NCI-H345 (cell line): ENCODE measurements at places on chromosomes 4 and X.
A peak's percentile ranks its signal among the peaks of the same experiment; 100 is the strongest.

- no peak for DNase-seq
Observed at GRCh38 chrX:2502120-2502667, 1.4 kb upstream of the DHRSX start.

DNA sequence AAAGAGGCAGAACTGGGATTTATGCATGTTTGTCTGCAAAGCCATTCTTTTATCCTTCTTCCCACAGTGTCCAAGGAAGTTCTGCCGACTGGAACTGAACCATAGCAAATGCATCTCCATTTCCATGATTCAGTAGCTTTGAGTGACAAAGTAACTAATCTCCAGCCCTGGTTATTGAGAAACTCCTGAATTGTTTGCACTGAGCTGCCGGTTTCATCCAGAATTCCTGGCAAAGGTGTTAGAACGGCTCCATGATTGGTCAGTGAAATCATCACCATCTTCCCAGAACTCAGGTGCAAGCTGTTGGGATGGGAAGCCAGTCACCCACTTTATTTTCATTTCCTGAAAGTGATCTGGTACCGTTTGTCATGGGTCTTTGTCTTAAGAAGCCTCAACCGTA lies 47.0 kb upstream of the SLC34A2 start:
- DNase-seq, result no peak

GRCh38 chr4:74133786-74134499 lies 24.0 kb upstream of the MTHFD2L start:
- DNase-seq, result peak; percentile 69

- DNase-seq, result no peak
Observed at GRCh38 chrX:74426071-74426470, 4.8 kb downstream of the SLC16A2 start.

DNA sequence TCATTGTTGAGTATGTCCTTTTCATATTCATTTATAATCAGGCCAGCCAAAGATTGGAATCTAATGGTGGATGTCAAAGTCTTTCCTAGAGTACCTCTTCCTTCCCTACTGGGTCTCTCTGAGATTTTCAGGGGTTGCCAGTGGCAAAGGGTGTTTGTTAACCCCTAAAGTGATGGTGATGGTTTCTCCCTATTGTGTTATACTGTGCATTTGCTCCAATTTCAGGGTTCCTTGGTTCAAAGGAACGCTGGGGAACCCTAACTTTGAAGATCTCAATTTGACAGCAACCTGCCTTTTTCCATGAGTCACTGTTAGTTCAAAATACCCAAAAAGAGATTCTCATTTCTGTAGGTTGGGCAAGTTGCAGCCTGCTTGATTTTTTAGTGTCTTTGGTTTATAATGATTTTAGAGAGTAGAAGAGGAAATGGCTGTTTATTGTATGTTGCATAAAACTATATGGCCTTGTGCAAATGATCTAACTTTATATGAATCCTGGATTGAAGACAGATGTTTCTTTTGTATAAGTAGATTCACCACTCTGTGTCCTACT lies 23.0 kb downstream of the GAB1 start:
- no peak for DNase-seq

DNA sequence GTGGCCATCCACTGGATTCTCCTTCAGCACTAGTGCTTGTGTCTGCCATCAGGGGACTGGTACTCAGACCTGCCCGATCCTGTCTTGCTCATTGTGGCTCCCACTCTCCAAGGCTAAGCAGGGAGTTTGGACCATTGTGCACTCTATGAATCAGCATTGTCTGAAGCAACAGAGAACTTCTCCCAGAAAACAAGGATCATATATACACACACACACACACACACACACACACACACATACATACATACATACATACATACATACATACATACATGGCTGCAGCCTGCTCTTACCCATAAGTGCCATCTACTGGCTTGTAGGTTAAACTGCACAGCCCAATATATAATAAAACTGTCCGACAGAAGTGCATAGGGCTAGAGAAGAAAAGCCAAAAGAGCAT lies 345.3 kb upstream of the LCORL start:
- peak; percentile 18 for DNase-seq

- no peak for DNase-seq
Observed at GRCh38 chrX:30327762-30328161, 18.6 kb upstream of the NR0B1 start.

GRCh38 chrX:18377796-18378195 lies 23.3 kb upstream of the SCML2 start:
- DNase-seq, result peak; percentile 33

- no peak for DNase-seq
Observed at GRCh38 chrX:22278375-22278774, 5.7 kb downstream of the CBLL2 start.

GRCh38 chr4:22787753-22788375 lies 95.1 kb downstream of the GBA3 start:
- no peak for DNase-seq

- DNase-seq, result no peak
Observed at GRCh38 chr4:166838975-166839614, 395.2 kb downstream of the SPOCK3 start.

GRCh38 chr4:127249066-127249766 lies 383.5 kb upstream of the INTU start:
- DNase-seq, result no peak

- DNase-seq, result no peak
Observed at GRCh38 chr4:23039818-23040217, 347.1 kb downstream of the GBA3 start.

DNA sequence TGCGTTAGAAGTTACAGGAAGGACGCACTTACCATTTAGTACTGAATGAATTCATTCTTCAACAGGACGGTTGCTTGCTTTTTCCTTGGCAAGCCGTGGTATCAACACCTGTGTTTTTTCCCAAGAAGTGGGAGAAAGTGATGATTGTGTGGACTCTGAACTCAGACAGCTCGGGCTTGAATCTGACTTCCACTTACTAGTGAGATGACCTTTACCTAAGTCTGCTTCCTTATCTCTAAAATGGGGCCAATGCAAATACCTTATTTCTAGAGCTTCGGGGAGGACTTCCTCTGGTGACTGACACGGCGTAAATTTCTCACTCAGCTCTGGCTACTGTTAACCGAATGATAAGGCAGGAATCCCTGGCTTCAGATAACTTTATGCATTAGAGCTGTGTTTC lies 146.8 kb upstream of the RBPJ start:
- no peak for DNase-seq

DNA sequence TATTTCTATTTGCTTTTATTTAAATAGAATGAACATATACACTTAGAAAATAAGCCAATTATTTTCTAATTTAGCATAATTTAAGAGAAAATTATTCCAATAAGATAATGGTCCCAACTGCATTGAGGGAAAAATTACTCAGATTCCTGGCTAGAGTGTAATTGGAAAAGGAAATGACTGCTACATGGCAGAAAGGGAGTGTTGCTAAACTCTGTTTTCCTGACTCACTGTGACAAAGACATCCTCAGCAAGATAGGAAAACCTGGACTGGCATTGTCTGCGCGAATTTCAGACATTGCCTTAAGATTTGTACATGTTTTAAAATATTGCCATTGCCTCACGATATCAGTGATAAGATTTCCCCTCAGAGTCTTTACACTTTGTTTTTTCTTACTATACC lies 8.2 kb downstream of the TNIP3 start:
- no peak for DNase-seq

GRCh38 chr4:8538076-8538702 lies 42.0 kb upstream of the GPR78 start:
- no peak for DNase-seq

DNA sequence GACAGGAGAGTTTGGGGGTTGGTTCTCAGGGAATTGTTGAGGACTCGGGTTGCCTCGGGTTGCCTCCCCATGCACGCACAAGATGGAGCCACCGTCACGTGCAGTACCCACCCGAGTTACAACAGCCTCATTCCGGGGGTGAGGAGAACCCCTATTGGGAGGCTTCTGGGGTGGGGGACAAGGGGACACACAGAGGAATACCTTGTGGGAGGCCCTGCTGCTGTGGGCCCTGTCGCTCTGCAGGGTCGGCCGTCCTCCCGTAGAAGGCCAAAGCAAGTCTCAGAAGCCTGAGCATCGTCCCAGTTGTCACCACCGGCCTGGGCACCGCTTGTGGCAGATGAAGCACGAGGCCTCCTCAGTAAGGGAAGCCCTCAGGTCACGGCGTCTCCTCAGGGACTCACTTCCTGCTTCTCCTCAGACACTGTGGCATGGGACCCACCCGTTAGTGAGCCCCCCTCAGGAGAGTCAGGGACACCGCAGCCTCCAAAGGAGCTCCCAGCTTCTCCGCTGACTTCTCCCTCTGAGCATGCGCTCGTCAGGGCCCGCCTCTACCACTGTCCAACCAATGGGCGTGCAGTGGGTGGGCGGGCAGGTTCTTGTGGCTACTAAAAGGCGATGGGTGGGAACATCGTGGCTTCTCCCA lies at the start of gene CT55:
Gene CT55, minus strand, starts transcription at position 522 of the 643 bp plus-strand sequence. Its CDS starts 227 bp downstream, at position 295.
- no peak for DNase-seq

GRCh38 chrX:118493016-118493415 lies 2.6 kb upstream of the DOCK11 start:
- no peak for DNase-seq

GRCh38 chr4:112153211-112153791 lies 8.0 kb downstream of the FAM241A start:
- DNase-seq, result no peak

- no peak for DNase-seq
Observed at GRCh38 chr4:48710446-48711209, 69.5 kb downstream of the FRYL start.

GRCh38 chr4:42119886-42120285 lies 32.6 kb downstream of the BEND4 start:
- no peak for DNase-seq

GRCh38 chr4:99091216-99091575 lies 2.6 kb upstream of the ADH5 start:
- DNase-seq, result no peak

DNA sequence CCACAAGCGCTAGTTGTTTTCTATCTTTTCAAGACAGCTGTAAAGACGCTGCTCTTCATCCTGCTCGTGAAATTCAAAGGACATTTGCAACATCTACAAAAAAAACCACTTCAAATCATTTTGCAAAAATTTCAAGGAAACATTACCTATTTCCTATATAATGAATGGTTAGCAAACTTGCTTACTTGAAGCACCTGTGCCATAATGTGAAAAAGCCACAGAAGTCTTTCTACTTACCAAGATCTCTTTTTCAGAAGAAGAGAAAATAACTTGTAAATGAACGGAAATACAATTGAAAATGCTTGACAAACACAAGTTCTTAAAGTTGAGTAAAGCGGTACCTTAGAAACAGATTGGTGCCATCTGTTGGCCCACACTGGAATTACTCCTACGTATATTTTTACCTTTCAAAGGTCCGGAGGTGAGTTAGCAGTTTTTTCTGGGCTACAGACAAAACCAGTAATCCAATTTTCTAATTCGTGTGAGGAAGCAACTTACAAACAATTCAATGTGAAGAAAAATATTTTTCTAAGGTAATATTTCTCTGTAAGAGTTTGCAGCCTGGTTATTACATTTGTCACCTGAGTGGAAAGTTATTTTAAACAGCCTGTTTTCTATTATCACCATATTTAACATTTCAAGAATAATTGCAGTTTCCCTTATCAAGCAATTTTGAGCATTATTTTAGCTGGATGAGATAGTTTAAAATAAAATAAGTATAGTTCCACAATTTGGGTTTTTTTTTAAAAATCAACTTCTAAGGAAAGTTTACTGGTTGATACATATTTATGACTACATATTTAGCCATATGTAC lies at the start of gene TLR6:
Gene TLR6, minus strand, starts transcription at position 294 of the 814 bp plus-strand sequence. CDS start 27,344 bp downstream, outside the sequence.
- peak; percentile 61 for DNase-seq

DNA sequence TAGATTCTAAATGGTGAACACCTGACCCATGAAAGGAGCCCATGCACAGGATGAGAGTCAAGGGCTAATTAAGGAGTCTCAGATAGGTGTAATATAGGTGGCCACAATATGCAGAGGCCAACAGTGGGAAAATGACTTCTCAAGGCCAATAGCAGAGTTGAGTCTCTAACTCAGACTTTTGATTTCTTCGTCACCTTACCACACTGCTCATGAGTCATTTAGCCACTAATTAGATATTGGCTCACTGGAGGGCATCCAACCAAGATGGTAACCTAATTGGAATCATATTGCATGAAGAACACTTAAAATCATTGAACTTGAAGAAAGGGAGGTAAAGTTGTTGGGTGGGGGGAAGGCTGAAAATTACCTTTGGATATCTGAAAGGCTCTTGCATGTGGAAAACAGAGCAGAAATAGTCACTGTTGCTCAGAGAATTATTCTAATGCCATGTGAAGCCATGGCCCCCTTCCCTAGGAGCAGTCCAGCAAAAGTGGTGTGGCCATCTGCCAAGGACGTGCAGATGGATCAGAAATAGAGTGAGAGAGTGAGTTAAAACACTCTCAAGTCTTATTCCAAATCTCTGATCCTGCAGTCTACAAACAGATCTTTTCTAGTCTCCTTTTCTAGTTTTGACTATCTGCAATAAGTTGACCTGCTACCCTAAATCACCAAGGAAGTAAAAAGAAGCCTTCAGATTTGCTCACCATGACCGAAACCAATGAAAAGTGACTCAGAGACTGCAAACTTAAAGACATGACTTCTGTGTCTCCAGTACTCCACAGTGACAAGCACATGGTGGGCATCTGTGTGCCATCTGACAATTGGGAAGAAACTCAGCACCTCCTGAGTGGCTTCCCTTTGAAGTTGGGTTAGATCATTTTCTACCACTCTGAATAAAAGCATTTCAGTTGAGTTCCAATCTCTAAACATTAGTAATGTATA lies 93.9 kb upstream of the C1QTNF7 start:
- DNase-seq, result no peak
